H7 (cell line): ENCODE measurements at places on chromosomes 4 and X.

DNA sequence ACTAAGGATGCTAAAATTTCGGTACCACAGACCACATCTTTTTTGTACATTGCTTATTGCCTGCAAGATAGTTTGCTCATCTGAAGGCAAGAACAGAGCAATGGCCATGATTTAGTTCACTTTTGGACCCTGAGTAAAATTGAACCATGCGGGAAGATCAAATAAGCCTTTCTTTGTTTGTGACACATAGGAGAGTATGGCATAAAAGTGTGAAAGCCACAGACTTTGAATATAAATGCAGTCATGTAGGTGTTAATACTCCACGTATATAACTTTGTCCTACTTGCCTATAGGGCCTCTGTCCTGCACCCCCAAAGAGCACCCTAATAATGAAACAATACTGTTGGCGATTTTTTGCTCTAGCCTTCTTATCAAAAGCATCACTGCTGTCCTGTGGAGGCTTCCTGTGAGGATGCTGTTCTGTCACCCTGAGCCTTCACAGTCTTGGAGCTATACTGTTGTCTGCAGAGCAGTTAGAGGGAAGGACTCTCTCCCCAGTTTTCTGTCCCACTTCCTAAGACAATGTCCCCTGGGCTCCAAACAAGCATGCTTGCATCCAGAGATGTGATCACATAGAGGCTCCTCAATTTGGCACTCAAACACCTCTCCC lies 10.2 kb upstream of the CXCL13 start:
- no peak for DNase-seq

- no peak for DNase-seq
These were observed 18.3 kb downstream of the RAP2C start for GRCh38 chrX:132200976-132201375.

GRCh38 chr4:103054030-103054429 lies 22.5 kb downstream of the SLC9B2 start:
- DNase-seq: no peak

- DNase-seq: no peak
These were observed 328.6 kb downstream of the ARHGAP10 start for GRCh38 chr4:148060264-148061140.

- DNase-seq: no peak
These were observed 27.3 kb upstream of the STS start for GRCh38 chrX:7119950-7120877.

GRCh38 chr4:10959586-10959985 lies 275.0 kb upstream of the CLNK start:
- DNase-seq: no peak

DNA sequence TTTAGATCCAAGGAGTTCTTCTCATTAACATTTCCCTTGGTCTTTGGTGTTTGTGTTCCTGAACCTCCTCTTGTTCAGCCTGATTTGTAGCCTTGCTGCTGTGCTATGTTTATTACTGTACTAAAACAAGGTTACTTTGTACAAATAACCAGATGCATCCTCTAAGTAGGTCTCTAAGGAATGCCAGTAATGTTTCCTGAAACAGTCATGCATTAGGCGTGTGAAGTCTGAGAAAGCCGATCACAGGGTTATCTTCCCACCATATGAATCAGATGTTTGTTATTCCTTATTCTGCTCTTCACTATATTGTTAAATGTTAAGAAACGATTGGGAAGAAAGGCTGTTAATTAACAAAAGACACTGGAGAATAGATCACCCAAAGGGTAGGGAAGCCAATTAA lies 66.9 kb downstream of the GALNTL6 start:
- DNase-seq: no peak

DNA sequence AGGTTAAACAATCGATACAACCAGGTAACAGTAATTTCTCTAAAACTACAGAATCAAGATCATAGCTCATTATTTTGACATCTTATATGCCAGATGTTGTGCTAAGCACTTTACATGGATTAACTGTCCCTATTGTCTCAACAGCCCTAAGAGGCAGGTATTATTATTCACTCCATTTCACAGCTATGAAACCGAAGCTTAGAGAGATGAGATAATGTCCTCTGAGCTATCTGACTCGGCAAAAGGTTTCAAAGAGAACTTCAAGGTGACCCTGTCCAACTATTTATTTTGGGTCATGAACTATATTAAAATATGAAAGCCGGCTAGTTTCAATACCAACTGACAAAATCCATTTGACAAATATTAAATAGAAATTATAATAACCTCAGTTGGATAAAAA lies 10.3 kb downstream of the SLC25A5 start:
- DNase-seq: no peak

DNA sequence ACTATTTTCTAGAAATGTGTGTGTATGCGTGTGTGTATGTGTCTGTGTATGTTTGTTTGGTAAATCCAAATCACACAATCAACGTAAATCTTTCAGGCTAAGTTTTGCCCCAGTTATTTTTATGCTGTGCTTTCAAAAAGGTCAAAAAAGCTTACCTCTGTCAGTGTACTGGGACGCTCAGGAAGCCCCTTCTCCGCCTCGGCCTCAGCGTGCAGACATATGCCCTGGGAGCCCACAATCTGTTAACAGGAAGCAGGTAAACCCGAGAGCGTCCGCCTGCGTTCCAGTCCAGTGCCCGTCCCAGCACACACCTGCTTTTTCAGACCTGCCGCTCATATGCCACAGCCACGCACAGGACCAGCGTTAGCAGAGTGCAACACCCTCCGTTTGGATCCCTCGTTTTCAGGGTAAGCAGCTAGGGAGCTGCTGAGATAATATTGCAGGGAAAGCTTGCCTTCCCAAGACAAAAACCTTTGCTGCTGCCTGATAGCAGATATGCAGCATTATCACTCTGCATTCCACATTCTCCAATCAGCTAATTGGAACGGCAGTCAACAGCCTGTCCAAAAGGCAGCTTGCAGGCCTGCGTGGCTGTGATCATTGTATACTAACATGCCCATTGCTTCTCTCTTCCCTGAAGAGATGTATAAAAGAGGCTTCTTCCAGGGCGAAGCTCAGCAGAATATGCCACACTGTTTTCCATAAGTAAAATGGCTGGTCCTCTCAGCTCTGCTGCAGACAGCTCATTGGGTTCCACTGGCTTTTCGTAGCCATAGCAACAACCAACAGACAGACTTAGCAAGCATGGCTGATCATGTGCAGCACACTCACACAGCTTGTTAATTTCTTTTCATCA lies at the start of gene SORBS2:
TSS of gene SORBS2 (minus strand) at position 686 of the 856 bp plus-strand sequence. CDS start 121,623 bp downstream, outside the sequence.
- no peak for DNase-seq

DNA sequence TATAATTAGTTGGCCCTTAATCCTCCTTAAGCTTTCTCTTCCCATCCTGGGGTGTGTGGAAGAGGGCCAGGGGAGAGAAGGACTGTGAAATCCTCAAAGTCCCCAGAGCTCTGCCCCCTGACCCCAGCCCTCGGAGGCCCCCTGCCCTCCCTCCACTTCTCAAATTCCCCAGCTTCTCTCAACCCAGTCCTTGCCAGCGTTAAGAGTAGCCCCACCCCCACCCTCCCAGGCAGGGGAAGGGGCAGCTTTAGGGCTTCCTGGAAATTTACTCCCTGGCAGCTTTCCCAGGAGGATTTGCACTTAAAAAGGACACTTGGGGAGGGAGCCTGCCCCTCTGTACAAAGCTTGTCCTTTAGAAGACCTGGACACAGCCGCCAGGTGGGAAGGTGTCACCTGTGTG lies 11.8 kb upstream of the CD40LG start:
- peak; percentile 40 for DNase-seq

- no peak for DNase-seq
These were observed 96.6 kb upstream of the SRD5A3 start for GRCh38 chr4:55249476-55249875.

DNA sequence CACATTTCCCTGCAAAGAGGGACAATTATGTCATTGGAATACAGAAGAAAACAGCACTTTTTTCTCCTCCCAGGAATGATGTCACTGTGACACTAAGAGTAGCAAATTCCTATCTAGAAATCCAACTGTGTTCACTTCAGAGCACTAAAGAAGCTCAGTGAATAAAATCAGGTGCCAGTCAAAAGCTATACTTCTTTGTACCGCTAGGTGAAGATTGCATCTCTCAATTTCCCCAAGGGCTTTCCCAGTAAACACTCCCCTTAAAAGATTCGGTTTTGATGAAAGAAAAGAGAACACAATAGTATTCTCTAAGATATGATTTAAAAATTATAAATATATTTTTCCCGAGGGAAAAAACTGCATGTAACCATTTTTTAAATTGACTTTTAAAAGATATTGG lies 104.7 kb upstream of the MID1 start:
- peak; percentile 64 for DNase-seq
